ENCODE measurements at places on chromosomes 5 and 9.

DNA sequence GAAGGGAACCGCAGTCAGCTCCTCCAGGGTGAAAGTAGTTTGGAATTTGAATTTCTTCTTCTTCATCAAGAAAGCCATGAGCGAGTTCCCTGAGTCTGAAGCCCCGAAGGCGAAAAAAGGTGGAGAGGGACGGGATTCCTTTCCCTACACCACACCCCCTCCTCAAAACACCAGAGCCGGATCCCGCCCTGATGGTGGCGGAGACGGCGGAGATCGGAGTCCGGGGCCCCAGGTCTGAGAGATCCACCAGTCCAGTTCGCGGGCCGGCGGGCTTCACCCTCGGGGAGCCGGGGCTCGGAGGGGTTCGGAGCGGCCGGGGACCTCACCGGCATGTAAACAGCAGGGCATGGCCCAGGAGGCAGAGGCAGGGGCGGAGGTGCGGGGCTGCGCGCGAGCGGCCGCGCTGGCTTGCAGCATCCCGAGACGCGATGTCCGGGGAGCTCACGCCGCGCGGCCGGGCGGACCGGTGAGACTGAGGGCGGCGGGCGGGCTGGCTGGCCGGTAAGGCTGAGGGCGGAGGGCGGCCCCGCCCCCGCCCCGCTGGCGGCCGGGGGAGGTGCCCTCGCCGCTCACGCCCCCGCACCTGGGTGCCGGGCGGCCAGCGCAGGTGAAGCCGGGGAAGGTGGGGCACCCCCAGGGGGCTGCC lies 606 bp downstream of the EEIG1 start:
- no peak for DNase-seq

- no peak for DNase-seq
Observed at GRCh38 chr5:150440948-150441812, 8.4 kb downstream of the RPS14 start.

DNA sequence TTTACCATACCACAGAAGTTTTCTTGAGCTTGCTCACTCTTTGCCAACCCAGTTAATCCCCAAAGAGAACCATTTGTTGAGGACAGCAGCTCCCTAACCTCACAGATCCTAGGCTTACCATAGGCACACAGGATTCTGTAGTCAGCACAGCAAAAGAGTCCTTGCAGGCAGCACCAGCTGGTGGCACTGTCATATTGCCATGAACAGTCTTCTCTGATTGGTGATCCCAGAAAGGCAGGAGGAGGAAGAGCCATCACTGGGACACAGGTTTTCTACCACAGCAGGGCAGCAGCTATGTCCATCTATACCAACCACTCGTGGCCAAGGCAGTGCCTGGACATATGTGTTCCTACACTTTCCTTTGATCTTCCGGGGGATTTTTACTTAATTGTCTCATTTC lies 297.1 kb upstream of the CD180 start:
- DNase-seq, result peak; percentile 61

GRCh38 chr9:15086778-15087324 lies 176.6 kb upstream of the FREM1 start:
- peak; percentile 28 for DNase-seq

DNA sequence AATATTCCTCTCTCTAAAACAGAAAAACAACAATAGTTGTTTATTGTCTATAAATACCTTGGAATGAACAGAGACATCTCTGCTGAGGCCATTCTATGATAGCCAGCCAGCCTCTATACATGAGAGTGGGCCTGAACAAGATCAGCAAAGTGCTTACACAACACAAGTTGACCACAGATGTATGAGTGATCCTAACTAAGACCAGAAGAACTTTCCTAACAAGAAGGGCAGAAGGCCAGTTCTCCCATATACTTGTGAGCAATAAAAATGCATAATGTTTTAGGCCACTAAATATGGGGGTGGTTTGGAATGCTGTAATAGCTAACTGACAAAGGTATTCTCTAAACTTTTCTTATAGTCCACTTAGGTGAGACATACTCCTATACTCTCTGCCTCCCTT lies 345.7 kb downstream of the SPATA31D1 start:
- DNase-seq, result no peak

GRCh38 chr5:167916706-167917105 lies 374.7 kb upstream of the WWC1 start:
- peak; percentile 26 for DNase-seq

DNA sequence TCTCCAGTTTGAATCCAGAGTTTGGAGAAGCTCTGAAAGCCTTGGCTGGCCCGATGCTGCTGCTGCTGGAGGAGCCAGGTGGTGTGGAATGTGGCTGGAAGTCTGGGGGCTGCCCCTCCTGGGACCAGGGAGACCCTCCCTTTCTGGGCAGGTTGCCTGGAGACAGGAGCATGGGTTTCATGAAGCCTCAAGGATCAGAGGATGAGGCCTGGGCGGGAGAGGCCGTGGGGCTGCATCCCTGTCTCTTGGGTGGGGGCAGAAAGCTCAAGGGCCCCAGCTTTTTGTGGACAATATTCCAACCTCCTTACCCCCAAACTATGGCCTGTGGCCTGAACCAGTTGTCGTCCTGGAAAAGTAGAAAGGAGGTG lies 10.1 kb downstream of the FGF18 start:
- DNase-seq, result no peak

GRCh38 chr9:19101203-19101602 lies 1.5 kb downstream of the HAUS6 start:
- DNase-seq, result no peak

- DNase-seq, result no peak
Observed at GRCh38 chr9:37229455-37229854, 109.1 kb downstream of the ZCCHC7 start.

- no peak for DNase-seq
Observed at GRCh38 chr9:89154651-89155336, 23.8 kb downstream of the SHC3 start.

DNA sequence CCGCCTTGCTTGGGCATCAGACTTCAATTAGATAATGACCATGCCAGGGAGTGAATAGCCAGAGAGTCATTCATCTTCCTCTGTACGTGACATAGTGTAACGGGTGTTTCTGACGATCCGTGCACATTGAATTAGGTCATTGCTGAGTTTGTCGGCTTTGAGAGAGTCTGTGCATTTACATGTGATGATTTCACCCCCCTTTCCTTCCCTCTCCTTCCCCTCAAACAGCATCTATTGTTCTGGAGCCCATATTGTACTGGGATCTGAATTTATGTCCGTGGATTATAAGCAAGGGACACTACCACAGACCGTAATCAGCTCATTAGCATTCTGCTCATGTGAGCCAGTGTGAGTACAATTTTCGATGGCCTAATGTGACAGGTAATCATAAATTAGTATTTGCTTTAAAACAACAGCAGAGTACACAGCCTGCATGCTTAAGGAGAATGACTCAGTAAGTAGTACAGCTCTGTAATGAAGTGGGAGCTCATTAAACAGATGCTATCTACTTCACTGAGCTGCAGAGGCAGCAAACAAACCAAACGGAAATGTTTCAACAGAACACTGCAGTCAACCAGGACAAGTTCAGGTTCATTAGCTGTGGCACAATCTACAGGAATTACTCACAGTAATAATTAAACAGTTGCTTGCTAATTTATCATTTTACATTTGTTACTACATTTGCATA lies 302.1 kb downstream of the CSNK1G3 start:
- DNase-seq, result no peak

DNA sequence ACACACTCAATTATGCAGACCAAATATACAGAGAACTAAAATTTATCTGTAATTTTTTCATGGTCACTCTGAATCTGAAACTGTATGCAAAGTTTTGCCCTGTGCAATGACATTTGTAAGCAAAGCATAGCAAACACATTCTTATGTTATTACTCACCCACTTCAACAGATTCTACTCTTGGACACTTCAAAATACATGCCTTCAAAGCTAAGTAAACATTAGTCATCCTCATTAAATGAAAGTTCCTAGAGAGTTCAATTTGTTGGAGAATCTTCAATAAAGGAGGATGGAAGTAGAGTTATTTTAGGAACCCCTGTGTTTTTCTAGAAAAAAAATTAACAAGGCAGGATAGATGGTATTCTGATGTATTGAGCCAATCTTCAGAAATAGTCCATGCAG lies 639.7 kb upstream of the C9orf72 start:
- DNase-seq, result no peak

DNA sequence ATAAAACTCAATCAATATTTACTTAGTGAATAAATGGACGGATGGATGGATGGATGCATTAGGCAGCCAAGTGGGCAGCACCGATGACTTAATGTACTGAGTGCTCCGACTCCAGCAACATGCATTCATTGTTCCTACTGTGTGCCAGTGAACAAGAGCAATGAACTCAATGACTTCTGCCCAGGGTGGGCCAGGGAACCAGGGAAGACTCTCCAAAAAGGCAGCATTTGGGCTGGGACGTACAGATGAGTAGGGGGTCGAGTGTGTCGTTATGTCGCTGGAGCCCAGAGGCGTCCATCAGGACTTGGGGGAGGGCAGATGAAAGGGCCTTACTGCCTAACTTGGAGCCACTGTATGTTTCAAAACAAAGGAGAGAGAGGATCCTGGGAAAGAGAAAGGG lies 126.4 kb downstream of the KCNIP1 start:
- peak; percentile 13 for DNase-seq

DNA sequence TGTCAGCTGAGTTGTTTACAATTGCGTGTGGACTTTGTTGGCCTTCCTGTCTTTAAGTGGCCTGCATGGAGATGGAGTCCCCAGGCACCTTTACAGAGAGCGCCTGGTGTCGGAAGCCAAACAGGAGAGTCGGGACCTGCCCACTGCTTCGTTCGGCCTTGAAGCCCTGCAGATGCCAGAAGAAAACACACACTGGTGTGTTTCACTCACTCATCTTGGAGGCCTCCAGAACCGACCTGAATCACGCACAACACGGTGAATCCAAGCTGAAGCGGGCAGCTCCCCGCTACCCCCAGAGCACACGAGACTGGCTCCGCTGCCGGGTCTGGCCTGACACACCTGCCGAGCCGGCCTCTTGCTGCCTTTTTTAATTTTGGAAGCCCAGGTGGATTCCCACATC lies 419.4 kb upstream of the IRX4 start:
- no peak for DNase-seq

- no peak for DNase-seq
Observed at GRCh38 chr5:80250801-80251200, 5.0 kb downstream of the SERINC5 start.

- peak; percentile 65 for DNase-seq
Observed at GRCh38 chr5:127029581-127030258, 638 bp downstream of the MARCHF3 start.

DNA sequence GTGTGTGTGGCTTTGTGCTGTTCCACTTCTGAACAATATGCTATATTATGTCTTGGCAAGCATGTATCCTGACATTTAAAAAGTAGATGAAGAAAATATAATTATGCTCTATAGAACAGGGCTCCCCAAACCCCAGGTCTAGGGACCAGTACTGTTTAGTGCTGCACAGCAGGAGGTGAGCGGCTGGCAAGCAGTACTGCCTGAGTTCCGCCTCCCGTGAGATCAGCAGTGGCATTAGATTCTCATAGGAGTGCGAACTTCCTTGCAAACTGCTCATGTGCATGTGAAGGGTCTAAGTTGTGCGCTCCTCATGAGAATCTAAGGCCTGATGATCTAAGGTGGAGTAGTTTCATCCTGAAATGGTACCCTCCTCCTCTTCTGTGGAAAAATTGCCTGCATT lies 979.1 kb upstream of the CTNND2 start:
- no peak for DNase-seq

- DNase-seq, result no peak
Observed at GRCh38 chr9:20854444-20854843, 170.4 kb downstream of the FOCAD start.

GRCh38 chr5:148209151-148209770 lies 6.4 kb downstream of the SPINK6 start:
- DNase-seq, result no peak

- no peak for DNase-seq
Observed at GRCh38 chr9:81855538-81855937, 72.7 kb upstream of the SPATA31D4 start.

- DNase-seq, result no peak
Observed at GRCh38 chr5:114346181-114346580, 15.7 kb upstream of the KCNN2 start.

- DNase-seq, result no peak
Observed at GRCh38 chr5:162026803-162027202, 40.8 kb upstream of the GABRG2 start.

GRCh38 chr9:28206280-28206679 lies 633.0 kb upstream of the C9orf72 start:
- DNase-seq, result no peak

- DNase-seq, result no peak
Observed at GRCh38 chr9:13942695-13943094, 371.2 kb downstream of the NFIB start.

- peak; percentile 71 for DNase-seq
Observed at GRCh38 chr5:164013077-164013670, 507.8 kb downstream of the MAT2B start.

- DNase-seq, result no peak
Observed at GRCh38 chr9:36456480-36457065, 56.5 kb upstream of the RNF38 start.

DNA sequence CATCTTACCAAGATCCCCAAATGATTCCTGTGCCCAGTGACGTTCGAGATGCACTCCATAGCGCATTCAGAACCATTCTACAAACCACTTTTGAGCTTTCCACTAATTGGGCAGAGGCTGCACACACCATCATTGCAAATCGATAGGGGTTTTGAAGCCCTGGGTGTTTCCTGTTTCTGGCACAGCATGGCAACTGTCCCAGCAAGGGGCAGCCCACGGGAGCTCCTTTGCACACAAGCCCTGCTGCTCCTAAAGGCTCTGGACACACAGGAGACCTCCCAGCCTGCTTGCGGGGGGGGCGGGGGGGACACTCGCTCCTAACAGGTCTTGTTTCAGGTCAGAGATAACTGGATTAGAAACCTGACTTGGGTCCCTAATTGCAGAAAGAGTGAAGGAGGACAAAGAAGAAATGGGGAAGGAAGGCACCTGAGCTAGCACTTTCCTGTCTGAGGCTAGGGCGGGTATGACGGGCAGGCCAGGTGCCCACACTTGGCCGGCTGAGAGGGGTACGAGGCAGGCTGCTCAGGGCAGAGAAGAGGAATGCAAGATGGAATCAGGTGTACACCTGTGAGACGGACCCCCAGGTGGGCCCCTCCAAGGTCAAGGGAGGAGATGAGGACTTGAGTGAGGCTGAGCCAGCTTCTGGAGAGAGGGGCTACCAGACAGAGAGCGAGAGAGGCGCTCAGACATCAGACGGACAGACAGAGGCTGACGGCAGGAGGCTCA lies 820 bp downstream of the FBP1 start:
- no peak for DNase-seq

GRCh38 chr5:97670447-97670846 lies 487.4 kb upstream of the RIOK2 start:
- no peak for DNase-seq

- no peak for DNase-seq
Observed at GRCh38 chr5:17235731-17236330, 18.4 kb downstream of the BASP1 start.

- DNase-seq, result no peak
Observed at GRCh38 chr9:133932633-133933032, 59.5 kb downstream of the VAV2 start.

- DNase-seq, result no peak
Observed at GRCh38 chr9:130390390-130390789, 54.4 kb upstream of the ASS1 start.

GRCh38 chr5:118883362-118883761 lies 105.0 kb downstream of the DTWD2 start:
- no peak for DNase-seq

Measured in femur (tissue), 1 donor.